ENCODE measurements at places on chromosomes 16 and 17.

DNA sequence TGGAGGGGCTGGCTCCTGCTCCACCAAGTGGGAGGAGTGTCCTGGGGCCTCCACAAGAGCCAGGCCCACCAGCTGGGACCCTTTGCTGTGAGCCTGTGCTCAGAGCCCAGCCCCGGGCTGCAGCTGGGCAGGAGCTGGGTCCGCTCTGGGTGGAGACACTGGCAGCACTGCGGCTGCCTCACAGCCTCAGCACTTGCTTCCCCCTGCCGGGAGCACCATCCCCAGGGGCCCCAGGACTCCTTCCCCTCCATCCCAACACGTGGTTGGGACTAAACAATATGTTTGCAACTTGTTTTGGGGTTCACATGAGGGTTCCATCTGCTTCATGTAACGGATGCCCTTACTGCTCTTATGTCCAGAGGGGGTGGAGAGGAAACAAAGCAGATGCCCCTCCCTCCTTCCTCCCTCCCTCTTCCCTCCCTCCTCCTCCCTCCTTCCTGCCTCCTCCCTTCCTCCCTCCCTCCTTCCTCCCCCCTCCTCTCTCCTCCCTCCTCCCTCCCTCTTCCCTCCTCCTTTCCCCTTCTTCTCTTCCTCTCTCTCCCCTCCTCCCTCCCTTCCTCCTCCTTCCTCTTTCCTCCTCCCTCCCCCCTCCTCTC is 16.3 kb upstream of the CBFA2T3 start:
- no peak for DNase-seq

- no peak for DNase-seq
Observed at GRCh38 chr17:79943347-79944241, 92.1 kb downstream of the TBC1D16 start.

GRCh38 chr16:53515259-53515658 is 12.2 kb upstream of the AKTIP start:
- DNase-seq, result no peak

DNA sequence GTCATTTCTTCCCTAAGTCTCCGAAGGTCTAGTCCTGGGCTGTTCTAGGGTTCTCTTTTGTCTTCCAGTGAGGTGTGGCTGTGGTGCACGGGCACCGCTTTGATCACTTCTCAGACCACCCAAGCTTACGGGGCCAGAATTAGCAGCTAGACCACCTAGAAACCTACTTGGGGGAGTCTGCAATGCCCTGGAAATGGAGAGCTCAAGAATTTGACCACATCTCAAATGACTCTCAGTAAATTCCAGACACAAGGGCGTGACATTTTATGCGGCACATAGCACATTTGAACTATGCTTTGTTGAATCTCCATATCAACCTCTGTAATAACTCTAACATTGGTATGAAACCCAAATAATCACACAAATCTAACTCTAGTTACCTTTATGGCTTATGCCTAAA is 24.9 kb downstream of the TRIM16 start:
- no peak for DNase-seq

DNA sequence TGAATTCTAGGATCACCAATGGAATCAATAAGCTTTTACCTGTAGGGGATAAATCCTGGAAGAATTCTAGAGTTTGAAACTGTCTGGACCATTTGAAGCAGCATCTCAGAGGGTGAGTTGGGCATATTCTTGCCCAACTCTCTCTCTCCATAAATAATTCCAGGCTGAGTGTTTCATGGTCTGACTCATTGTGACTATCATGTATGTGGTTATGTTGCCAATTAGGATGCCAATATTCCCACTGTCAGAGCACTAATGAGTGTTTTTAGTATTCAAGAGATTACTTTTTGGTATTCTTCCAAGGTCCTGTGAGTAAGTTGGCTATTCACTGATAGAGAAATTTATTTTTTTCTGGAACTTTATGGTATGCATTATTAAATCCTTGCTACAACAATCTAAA is 456.9 kb downstream of the TOX3 start:
- DNase-seq, result no peak

- peak; percentile 52 for DNase-seq
Observed at GRCh38 chr16:88634141-88634993, 4.0 kb upstream of the IL17C start.

GRCh38 chr17:28405632-28406472 is at the start of gene SLC46A1:
TSS of gene SLC46A1 (minus strand) at chr17:28406212. CDS start at chr17:28406114, 98 bp downstream.
- DNase-seq, result peak; percentile 43

- DNase-seq, result no peak
Observed at GRCh38 chr17:79645022-79645776, 34.3 kb upstream of the RBFOX3 start.

- DNase-seq, result peak; percentile 63
Observed at GRCh38 chr17:55717898-55718735, 4.5 kb downstream of the TMEM100 start.

DNA sequence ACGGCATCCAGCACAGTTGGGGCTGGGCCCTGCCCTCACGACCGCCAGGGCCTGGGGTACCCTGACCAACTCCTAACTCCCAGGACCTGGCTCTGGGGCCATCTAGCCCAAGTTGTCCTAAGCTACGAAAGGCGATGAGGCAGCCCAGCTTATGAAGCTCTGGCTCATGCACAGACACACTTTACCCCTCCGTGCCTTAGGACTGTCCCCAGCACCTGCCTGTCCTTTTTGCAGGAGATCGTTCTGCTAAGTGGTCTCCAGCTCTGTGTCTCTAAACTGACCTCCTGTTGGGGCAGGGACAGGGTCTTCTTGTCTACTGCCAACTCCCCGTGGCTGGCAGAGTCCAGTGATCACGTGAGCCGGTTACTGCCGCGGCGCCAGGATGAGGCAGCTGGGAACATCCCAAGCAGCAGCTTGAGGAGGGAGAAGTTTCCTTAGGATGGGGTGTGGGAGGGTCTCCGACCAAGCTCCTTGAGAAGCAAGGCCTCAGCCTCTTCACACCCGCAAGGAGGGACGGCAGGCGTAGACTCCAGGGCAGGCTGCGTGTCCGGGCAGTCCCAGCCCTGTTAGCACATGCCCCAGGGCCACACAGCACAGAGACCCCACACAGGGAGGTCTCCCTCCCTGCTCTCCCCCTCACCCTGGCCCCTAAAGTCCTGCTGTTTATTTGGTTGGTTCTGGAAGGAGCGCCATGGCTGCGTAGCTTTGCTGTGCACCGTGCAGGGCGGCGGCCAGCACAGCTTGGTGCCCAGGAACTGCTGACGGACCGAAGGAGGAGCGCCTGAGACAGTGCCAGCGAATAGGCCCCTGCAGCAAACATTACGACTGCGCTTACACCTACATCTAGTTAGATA is 16.4 kb upstream of the METRNL start:
- DNase-seq, result no peak

DNA sequence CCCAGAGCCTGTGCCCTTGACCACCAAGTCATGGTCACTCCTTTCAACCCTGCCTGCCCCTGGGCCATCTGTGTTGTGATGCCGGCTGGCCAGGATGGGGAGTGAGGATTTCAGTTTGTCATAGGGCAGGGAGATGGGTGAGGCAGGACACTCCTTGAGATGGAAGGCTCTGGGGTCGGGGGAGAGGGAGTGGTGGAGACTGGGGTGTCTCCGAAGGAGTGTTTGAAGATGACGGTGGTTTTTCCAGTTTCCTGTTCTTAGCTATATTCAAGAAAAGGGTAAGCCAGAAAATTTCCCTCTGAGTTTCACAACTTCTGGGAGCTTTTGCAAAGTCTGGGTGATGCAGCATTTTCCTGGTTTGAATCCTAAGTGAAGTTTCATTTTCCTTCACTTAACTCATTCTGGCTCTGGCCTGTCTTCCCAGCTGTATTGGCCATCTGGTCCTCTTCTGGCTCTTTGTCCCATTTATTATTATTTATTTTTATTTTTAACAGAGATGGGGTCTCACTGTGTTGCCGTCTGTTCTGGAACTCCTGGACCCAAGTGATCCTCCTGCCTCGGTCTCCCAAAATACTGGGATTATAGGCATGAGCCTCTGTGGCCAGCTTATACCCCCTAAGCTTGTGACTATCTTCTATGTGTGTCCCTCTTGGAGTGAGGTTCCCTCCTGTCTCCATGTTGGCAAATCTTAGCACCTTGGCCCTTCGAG is 27.7 kb downstream of the ABCC1 start:
- no peak for DNase-seq

- no peak for DNase-seq
Observed at GRCh38 chr17:73474370-73474988, 162.7 kb upstream of the CDC42EP4 start.

GRCh38 chr17:40349895-40350688 is 14.4 kb downstream of the GJD3 start:
- DNase-seq, result no peak

GRCh38 chr17:65365169-65365568 is 196.3 kb downstream of the AXIN2 start:
- no peak for DNase-seq

- DNase-seq, result peak; percentile 37
Observed at GRCh38 chr17:41917679-41918313, 955 bp downstream of the ACLY start.

DNA sequence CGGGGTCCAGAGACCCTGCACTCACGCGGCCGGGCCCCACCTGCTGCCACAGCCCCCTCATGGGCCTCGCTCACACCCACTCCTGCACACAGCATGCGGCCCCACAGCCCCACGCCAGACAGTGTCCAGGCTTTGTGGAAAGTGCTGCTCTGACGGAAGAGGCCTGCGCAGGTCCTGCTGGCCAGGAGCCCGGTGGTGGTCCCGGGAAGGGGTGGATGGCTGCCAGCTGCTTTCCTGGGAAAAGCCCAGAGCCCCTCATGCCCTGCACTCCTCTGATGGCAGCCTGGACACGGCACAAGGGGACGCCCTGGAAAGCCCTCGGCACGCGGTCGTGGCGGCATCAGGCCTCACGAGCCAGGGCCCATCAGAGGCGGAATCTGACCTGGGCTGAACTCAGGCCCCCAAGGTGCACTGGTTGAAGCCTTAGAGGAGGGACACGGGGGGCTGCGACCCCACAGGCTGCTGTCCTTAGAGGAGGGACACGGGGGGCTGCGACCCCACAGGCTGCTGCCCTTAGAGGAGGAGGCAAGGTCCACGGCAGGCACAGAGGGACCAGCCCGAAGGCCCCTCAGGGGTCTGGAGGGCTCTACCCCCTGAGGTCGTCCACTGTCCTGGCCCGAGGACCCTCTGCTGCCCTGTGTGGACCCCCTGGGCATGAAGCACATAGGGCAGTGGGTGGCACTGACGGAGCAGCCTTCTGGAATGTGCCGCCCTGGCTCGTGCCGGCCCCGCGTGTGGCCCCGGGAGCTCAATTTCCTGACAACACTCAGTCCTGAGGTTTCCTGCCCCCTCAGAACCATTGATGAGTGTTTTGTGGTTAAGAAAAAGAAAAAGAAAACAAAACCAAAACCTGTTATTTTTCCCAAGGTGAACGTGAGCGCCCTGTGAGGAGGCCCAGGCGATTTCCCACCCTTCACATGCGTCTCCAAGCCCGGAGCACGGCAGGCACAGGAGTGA is 22.1 kb downstream of the SOX8 start:
- DNase-seq, result peak; percentile 47

DNA sequence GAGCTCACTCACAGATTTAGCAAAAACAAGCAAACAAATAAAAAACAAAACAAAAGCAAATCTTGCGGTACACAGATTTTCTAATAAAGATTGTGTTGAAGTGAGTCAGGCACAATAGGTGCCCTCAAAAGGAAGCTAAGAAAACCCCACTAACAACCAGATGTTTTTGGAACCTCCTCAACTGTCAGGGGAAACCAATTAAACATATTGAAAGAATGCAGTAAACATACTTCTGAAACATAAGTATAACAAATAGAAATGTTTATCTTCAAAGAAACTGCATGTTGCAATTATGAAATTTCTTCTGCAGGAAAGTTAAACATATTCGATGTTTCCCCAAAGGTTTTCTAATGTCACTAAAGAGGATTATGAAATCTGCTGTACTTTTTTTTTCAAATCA is 110.5 kb upstream of the CORO6 start:
- DNase-seq, result no peak

DNA sequence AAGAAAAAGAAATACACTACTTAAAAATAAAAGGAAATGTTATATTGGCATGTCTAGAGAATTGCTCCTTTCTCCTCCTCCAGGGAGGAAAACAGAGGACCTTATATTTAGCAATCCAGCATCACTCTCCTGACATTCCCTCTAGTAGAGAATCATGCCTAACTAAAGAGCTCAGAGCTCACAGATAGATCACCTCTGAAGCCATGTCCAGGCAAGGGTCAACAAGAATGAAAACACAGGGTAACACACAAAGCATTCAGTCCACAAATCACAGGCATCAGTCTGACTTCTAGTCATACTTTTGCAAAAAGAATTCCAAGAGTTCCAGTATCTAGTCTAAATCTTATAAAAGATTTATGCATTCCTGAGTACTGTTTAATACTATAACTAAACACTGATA is 4.4 kb upstream of the HASPIN start:
- no peak for DNase-seq

DNA sequence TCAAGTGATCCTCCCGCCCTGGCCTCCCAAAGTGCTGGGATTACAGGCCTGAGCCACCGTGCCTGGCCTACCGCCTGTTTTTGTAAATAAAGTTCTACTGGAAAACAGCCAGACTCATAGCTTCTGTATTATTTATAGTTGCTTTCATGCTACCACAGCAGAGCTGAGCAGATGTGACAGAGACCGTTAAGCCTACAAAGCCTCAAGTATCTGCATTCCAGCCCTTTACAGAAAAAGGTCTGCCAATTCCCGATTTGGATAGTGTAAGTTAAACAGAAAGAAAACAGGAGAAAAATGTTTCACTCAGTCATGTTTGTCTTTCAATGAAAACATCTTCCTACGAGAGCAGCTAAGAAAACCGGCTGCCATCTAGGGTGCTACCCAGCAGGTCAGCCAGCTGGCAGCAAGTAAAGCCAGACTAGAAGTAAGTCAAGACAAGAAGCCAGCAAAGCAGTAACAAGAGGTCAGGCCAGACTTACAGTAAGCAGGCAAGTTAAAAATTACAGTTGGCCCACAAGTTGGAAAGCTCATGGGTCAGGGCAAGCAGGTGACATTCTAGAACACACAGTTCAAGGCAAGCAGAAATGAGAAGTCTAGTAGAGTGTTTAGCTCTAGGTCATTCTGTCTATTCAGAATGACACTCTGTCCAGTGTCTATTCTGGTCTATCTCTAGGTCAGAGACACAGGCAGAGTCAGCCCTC is 17.7 kb downstream of the NCBP3 start:
- no peak for DNase-seq

GRCh38 chr17:14033166-14033565 is 36.1 kb upstream of the COX10 start:
- no peak for DNase-seq

DNA sequence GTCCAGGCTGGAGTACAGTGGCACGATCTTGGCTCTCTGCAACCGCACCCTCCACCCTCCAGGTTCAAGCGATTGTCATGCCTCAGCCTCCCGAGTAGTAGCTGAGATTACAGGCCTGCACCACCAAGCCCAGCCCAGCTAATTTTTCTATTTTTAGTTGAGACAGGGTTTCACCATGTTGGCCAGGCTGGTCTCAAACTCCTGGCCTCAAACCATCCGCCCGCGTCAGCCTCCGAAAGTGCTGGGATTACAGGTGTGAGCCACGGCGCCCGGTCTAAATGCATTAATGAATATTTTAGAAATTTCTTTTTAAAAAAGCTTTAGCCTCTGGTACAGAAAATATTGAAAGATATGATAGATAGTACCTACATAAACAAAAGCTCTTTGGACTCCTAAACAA is 95.0 kb downstream of the DNAH9 start:
- DNase-seq, result no peak

GRCh38 chr17:80427366-80428282 is 12.7 kb downstream of the ENDOV start:
- no peak for DNase-seq

GRCh38 chr16:10322723-10323527 is 62.9 kb upstream of the ATF7IP2 start:
- no peak for DNase-seq

GRCh38 chr16:69848637-69849545 is 86.8 kb downstream of the WWP2 start:
- DNase-seq, result no peak
